ENCODE measurements at places on chromosomes 12 and 14.

DNA sequence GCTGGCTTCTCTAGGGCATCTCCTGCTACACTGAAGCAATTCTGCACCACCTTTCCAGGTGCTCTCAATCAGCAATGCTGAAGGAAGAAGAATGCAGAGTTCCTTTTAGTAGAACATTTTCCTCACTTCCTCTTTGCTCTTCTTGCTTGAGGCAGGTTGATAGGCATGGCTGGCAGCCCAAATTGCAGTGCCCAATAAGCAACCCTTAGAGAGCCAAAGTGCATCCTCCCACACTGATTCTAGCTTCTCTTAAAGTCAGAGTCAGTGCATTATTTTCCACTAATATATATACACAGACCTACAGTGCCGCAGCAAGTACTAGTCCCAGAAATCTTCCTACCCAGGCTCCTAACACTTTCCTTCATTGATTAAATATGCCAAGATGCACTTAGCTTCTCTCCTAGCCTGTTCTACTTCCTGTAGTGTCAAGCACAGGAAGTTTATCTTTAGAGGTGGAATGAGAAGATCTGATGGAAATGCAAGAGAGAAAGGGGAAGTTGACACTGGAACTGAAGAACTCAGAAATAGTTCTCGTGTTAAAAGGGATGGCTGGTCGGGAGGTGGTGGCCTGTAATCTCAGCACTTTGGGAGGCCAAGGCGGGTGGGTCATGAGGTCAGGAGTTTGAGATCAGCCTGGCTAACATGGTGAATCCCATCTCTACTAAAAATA, 132.7 kb downstream of the SSPN start:
- DNase-seq: no peak

- DNase-seq: no peak
Measured at GRCh38 chr12:70044167-70044566, 199.1 kb upstream of the CNOT2 start.

DNA sequence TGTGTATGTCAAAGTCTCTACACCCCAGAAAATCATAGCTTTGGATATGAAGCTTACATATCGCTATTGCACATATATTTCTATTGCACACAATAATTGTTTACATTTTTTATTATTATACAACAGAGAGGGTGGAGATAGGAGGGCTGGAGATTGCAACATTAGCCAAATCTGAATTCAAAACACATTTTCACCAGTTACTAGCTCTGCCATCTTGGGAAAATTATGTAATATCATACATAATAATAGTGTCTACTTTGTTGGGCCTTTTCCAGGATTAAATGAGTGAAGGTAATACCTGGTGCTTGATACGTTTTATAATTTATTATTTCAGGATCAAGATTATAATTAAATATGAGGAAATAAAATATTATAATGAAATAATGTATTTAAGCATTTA, 507.4 kb upstream of the TBX3 start:
- no peak for DNase-seq

DNA sequence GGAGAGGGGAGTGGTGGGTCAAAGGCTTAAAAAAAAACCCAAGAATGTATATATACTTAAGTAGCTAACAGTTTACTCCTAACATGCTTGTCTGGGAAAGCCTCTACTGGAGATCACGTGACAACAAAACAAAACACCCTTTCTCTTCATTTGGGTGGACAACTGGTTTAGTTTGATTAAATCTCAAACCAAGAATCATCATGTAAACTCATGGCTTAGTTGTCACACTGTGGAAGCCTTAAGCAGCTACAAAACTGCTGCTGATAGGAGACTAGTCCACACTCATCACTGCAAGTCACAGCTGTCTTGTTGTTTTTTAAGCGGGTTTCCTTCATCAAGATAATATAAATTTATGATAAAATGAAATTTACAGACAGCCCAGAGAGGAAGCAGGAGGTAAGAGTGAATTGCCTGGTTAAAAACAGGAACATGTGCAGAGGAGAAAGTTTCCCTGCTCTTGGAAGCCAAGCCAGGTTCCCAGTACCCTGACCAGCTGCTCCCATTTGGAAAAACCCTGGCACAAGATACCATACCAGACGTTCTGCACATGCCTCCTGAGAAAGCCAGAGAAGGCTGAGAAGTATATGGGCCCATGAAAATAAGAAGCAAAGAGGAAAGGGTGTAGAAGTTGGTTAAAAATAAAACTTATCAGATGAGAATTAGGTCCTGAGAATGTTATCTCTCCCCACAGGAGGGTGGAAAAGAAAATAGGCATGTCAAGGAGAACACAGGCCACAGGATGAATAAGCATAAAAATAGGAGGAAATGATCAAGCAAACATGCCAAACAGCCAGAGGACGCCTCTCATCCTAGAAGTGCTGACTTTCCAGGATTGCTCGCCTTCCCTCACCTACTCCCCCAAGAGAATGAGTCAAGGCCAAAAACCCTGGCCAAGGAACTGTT, 34.0 kb downstream of the EGLN3 start:
- DNase-seq: no peak

GRCh38 chr14:52244997-52245396, 22.5 kb upstream of the PTGDR start:
- DNase-seq: no peak

GRCh38 chr12:130982565-130983225, 29.0 kb downstream of the ADGRD1 start:
- DNase-seq: no peak

DNA sequence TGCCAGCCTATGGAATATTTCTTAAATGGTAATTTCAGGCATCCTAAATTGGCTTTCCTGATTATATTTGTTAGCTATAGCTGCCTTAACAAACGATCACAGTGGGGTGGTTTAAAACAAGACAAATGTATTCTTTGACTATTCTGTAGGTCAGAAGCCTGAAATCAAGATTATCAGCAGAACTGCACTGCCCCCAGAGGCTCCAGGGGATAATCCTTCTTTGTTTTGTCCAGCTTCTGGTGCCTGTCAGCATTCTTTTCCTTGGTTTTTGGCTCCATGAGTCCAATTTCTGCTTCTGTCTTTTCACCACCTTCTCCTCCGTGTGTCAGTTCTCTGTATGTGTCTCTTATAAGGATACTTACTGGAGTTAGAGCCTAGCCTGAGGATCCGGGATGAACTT, 1282.2 kb upstream of the USP15 start:
- no peak for DNase-seq
